ENCODE measurements at places on chromosomes 12 and 14.

- DNase-seq: no peak
These were observed 98.2 kb downstream of the GLT1D1 start for GRCh38 chr12:128951448-128951847.

- no peak for DNase-seq
These were observed 68.7 kb downstream of the EID3 start for GRCh38 chr12:104372061-104372720.

DNA sequence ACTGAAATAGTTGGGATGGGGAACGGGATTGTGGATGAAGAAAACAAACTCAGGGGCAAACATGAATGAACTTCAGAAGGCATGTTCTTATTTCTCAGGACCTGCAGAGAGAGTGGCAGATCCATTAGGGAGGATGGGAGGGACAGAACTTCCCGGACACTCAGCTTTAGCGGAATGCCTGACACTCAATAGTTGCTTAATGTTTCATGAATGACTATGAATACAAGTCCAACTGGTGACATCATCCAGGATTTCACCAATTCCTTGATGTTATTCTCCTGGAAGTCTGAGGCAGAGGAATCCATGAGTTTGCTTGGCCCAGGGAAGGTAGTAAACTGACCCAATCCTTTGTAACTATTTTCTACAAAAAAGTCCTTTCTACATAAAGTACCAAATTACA is 37.8 kb upstream of the LRRC10 start:
- DNase-seq: peak; percentile 88

DNA sequence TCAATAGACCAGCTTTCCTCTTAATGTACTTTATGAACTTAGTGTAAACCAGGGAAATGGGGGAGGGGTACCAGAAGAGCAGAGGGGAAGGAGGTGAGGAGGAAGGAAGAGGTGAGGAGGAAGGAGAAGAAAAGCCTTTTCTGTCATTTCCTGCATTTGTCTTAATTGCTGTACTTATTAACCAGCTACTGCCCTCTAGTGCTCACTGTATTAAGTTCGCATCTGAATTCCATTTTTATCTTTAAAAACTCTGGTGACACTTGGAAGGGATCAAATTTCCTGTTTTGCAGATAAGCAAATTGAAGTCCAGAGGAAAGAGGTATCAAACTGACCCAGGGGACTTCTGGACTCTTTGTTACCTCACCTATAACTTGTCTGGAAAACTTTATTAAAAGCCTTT is 22.2 kb downstream of the MANSC1 start:
- peak; percentile 73 for DNase-seq

GRCh38 chr12:53468282-53468681 is 16.4 kb downstream of the PCBP2 start:
- no peak for DNase-seq

- no peak for DNase-seq
These were observed 4.3 kb downstream of the GPR132 start for GRCh38 chr14:105060751-105061427.

DNA sequence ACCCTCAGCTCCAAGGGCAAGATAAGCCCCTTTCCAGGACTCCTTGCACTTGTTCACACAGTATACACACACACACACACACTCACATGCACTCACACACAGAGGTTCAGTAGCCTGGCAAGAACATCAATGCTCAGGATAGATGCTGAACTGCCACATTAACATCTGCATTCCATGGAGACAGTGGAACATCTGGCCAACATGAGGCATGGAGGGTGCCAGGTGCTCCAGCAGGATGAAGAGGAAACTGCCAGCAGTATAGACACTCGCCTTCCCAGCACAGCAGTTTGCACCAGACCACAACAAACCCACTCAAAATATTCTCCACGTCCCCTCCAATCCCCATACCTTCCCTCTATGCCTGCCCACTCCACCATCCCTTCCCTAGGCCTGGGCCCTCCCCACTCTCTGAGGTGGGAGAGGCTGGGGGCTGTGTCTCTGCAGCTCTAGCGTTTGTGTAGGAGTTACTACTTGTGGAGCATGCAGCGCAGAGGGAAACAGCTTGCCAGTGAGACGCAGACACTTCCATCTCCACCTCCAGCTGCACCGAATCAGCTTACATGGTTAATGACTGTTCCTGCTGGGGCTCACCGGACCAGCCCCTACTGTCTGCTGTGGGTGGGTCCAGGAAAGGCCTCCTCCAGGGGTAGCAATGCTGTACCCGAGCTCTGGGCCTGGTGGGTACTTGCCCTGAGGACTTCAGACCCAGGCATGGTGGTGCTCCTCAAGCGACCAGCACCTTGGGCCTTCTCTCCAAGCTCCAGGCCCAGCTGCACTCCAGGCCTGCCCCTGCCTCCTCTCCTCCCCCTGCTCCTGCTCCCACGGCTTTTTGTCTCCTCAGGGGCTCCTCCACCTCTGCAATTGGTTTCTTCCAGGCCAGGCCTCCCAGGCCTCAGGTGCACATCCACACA is 18.6 kb upstream of the PLEKHG3 start:
- no peak for DNase-seq

GRCh38 chr12:50110762-50111351 is 1.2 kb upstream of the COX14 start:
- peak; percentile 58 for DNase-seq

GRCh38 chr14:77144412-77145115 is 3.0 kb upstream of the ZDHHC22 start:
- no peak for DNase-seq

DNA sequence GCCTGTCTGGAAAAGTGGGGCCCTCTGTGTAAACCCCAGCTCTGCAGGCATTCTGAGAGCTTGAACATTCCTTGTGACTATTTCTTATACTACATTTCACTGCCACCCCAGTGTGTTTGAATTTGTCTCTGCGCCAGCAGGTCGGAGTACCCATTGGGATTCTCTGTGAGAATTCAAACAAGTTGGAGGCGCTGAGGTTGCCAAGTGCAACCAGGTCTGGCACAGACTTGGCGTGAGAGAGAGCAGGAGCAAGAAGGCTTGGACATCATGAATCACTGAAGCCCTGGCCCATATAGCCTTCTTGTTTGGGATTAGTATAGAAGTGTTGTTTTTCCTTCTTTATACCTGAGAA is 33.0 kb upstream of the ATP2A2 start:
- DNase-seq: no peak

DNA sequence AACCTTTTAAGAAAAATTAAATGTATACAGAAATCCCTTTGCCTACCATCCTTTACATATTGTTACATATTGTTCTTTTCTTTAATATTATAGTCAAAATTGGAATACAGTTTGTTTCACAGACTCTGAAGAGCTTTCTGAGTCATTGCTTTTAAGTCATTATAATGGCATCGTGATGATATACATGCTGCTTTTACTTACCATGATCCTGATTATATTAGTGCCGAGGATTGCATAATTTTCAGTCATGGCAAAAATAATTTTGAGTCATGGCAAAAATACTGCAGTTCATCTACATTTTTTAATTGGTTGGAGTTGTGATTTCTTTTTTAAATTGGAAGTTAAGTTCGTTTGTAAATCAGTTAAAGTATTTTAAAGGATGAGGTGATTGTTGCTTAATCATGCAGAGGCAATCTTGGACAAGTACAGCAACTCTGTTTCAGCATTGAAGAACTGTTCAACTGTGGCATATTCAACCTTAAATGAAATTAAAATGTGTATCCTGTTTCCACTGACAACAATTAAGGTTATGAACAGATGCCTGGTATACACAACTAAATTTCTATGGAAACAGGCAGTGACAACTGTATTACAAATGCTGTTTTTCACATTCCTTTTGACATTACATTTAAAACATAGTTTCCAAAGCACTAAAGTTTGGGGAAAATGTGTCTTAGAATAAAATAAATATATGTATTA is 142.3 kb downstream of the PCNX1 start:
- peak; percentile 54 for DNase-seq

DNA sequence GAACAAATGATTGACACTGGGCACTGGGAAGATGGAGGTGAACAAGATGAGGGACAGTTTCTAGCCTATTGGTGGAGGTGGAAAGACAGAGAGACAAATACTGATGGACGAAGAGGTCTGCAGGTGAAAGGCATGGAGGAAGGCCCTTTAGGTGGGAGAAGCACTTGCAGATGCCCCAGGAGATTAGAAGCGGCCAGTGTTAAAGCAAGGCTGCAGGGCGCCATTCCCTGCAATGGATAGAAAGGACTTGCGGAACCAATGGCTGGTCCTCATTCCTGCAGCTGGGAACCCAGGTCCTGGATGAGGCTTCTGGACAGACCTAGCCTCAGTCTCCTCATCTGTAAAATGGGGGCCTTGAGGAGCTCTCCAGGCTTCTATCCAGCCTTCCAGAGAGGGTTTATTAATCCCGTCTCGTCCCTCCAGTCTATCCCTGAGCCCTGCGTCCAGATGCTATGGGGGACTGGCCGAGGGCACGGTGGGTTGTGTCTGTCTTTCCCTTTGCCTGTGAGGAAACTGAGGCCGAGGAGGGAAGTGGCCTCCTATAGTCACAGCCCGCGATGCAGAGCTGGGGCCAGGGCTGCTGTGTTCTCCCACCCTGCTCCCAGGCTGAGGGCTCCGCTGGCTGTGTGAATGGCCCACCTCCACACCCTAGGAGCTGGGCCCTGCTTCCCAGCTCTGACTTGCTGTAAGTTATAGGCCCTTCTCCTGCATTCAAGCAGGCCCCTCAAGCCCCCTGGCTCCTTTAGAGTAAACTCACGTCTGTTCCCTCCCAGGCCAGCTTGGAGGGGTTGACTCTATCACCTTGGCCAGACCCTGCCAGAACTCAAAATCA is 33.0 kb downstream of the CYP46A1 start:
- no peak for DNase-seq

- no peak for DNase-seq
These were observed 371.2 kb downstream of the DIO2 start for GRCh38 chr14:79840103-79840502.

- no peak for DNase-seq
These were observed 76.5 kb downstream of the FBXL14 start for GRCh38 chr12:1517734-1518525.

- DNase-seq: no peak
These were observed 106.3 kb downstream of the ETNK1 start for GRCh38 chr12:22731236-22731635.

- DNase-seq: peak; percentile 33
These were observed 55.2 kb downstream of the GALNT4 start for GRCh38 chr12:89469361-89469760.

- DNase-seq: no peak
These were observed 150.6 kb downstream of the NTF3 start for GRCh38 chr12:5582541-5582940.

DNA sequence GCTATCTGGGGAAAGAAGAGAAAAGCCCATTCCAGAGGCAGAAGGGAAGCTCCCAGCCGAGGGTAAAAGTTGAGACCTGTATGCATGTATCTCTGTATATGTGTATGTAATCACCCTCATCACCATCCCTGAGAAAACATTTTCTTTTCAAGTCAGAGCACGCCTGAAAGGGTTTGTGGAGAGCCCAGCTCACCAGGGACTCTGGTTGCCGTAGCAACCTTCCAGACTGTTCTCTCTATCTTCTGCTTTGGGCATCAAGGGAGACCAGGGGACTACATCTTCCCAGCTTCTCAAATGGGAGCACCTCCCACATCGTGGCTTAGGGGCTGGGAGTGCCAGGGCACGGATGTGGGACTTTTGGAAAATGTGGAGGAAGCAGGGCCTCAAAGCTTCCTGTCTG is 93.5 kb downstream of the GALNT8 start:
- DNase-seq: no peak

GRCh38 chr12:107622001-107622400 is 63.6 kb upstream of the PWP1 start:
- no peak for DNase-seq

- no peak for DNase-seq
These were observed 8.8 kb upstream of the BAZ1A start for GRCh38 chr14:34883954-34884353.

DNA sequence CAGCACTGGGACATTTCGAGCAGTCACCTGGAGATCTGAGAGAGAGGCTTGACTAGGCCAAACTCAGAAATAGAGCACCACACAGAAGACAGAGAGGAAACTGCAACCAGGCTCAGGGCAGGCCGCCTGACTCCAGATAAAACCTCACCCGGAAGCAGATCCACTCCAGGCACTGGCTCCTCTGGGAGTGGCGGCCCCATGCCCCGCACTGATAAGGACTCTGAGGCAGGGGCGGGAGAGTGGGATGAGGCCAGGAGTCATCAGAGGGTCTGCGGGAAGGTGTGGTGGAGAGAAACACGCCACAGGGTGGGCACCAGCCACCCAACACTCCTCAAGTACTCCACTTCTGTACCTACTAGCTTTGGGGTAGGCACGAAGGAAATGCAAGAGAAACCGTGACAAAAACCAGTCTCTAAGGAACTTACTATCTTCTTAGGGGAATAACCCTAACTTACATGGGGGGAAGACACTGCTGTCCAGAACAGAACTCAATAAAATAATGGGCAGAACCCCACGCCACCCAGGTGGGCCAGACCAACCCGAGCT is 71.3 kb downstream of the CHGA start:
- no peak for DNase-seq

GRCh38 chr14:51478175-51478621 is 173.5 kb upstream of the FRMD6 start:
- DNase-seq: no peak

DNA sequence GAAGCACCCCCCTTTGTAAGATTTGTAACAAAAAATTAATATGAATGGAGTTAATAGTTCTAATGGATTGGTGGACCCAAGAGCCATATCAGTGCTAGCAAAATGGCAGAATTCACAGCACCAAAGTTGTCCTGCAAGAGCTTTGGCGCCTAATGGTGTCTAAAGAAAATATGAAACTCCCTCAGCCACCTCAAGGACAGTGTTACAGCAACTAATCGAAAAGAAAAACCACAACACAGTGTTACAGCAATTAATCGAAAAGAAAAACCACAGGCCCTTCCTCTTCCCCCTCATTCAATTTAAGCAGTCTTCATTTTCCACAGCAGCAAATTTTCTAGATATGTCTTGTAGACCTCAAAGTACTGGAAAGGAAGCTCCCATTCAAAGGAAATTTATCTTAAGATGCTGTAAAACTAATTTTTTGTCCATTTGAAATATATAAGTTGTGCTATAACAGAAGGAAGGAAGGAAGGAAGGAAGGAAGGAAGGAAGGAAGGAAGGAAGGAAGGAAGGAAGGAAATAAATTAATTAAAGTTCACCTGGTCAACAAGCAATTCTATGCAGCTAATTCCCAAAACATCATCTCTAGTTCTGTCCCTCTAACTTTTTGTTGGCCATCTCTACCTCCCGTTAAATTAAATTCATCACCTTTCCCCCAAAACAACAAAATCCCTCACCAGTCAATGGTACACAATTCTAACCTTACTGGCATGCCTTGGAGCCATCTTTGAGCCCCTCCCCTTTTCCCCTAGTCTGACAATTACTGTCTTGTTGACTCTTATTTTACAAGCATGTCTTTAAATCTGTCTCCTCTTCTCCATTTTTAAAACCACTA is 17.4 kb downstream of the LRP6 start:
- DNase-seq: no peak

- no peak for DNase-seq
These were observed 22.9 kb downstream of the RAD52 start for GRCh38 chr12:926641-927040.

- peak; percentile 65 for DNase-seq
These were observed 78.4 kb upstream of the FUT8 start for GRCh38 chr14:65333943-65334687.

GRCh38 chr14:39740454-39740853 is 308.2 kb upstream of the FBXO33 start:
- DNase-seq: no peak
